Gastrocnemius medialis (tissue), 4 donors: ENCODE measurements at places on chromosomes 4 and X. TPM values are rescaled to one million over a fixed set of nuclear protein-coding genes. Genes with fewer than 3 reads are reported as not detected.

The FAM184B gene
- total RNA-seq = 0.49 TPM

The SLITRK4 gene
- total RNA-seq = 23.9 TPM

The IL1RAPL2 gene
- not detected for total RNA-seq

- DNase-seq = no peak
These were observed 35.3 kb upstream of the PTPN13 start for GRCh38 chr4:86558797-86559196.

GRCh38 chr4:132540268-132540667, 608.8 kb upstream of the PCDH10 start:
- no peak for DNase-seq

DNA sequence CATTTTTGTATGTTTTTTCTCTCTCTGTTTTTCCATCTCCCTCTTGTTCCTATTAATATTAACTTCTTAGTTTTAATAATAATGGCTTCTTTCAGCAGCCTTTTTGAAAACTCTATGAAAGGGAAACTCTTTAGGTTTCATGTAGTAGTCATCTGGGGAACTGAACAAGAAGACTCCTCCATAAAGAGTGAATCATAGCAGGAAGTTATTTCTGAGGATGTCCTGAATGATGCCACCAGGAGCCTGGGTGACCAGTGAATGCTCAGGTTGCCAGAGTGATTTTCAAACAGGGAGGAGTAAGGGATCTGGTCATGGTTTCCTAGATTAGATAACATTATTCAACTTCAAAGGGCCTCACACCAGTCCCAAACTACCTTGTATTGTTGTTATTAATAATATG, 212.8 kb upstream of the PDE5A start:
- no peak for DNase-seq

- DNase-seq = no peak
These were observed 1037.8 kb downstream of the STPG2 start for GRCh38 chr4:97105347-97106099.

DNA sequence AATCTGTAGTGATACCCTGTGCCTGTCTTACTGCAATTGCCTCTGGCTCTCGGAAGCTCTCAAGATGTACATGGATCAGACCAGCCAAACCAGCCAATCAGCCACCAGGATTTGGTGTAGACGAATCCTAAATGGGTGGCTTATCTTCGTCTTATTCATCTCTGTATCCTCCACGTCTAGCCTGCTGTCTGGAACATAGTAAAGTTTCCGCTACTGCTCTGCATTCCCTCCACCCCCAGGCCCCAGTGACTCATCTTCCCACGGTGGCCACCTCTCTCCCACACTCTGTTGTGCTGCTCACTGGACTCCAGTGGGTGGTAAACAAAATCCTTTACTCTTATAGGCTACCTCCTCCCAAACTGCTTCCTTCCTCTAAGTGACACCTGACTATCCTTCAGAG, 37.8 kb downstream of the SEPTIN6 start:
- no peak for DNase-seq

GRCh38 chr4:111198446-111198845, 575.6 kb upstream of the PITX2 start:
- no peak for DNase-seq

DNA sequence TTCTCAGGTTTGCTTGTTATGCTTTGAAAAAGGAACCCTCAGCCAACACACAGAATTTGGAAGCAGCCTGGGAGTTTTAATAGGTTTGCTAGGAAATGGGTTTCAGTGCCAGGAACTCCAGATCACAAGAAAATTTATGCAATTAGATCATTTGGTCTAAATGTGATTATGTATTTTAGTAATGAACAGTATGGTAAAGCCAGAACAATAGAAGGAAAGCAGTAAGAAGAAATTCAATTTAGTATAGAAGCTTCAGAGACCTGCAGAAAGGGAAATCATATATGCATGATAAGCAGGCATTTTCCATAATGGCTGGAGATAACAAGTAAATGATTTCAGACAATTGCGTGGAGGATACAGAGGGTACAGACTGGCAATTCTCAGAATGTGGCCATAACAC, 184.7 kb downstream of the KCNIP4 start:
- DNase-seq = no peak

- DNase-seq = no peak
These were observed 424.3 kb downstream of the GRXCR1 start for GRCh38 chr4:43316813-43317212.

- no peak for DNase-seq
These were observed 78.0 kb downstream of the ZFYVE28 start for GRCh38 chr4:2340272-2341061.

GRCh38 chr4:96355414-96355813, 515.5 kb downstream of the PDHA2 start:
- no peak for DNase-seq

- DNase-seq = no peak
These were observed 7.3 kb upstream of the RNF150 start for GRCh38 chr4:141140391-141141200.

DNA sequence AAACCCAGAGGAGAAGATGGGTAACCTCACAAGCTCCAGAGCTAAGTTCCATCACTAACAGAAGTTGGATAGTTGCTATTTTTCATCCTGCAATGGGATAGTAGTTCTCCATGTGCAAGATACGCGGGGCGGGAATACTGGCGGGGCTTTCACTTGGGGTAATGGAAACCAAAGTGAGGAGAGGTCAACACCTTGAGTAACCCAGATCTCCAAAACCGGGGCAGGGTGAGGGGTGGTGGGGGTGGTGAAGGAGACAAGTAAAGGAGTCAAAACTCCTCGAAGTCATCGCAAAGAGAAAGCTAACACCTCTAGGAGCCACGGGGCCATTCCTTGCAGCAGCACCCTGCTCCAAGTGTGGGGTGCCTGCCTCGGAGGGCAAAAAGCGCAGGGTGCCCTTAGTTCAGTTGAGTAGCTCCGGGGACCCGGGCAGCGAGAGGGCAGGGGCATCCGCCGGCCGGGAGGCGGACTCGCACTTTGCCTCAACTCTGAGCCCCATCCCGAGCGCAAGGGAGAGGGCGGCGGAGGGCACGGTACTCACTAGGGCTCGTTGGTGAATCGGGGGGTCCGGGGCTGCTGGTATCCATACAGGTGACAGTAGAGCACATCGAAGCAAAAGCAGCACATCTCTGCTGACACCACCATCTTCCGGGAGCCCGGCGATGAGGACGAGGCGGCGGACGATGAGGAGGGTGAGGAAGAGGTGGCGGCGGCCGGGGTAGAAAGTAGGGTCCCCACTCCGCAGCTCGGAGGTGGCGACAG, 645 bp downstream of the AMMECR1 start:
- peak; percentile 11 for DNase-seq
